ENCODE measurements at places on chromosomes 12 and 14.

- DNase-seq = no peak
These were observed 12.7 kb downstream of the SCYL2 start for GRCh38 chr12:100279607-100280244.

DNA sequence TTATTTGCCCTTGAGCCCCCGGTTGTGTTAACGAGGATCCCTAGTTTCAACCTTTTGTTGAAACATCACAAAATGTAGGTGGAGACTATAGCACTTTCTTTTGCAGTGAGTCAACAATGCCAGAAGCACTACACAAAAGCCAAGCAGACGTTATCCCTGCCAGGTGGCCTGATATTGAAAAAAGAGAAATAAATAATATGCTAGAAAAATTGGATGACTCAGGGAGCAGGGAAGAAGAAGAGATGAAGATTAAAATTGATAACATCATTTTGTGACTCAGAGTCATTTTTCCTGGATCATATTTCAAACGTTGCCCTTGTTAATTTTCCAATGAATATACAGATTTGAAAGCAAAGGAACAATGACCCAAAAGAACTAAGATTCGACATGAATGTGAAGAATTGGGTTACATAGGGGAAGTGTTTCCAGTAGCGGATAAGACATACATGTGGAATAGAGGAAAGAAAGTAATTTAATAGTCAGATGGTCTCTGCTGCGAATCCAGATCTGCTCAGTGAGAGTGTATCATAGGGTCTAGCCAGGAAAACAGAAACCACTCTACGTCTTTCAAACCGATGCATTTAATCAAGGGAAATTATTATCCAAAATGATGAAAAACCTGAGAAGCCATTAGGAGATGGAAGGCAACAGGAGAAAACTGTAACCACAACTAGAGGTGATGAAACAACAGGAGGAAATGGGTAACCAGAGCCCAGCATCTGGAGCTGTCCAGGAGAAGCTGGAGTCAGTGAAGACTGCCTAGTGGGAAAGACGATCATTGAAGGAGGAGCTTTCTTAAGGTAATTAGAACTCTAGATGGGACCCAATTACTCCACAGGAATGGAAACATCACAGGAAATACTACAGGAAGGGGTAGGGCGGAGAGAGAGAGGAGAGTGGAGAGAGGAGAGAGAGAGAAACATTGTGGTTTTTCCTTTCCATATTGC is 57.9 kb downstream of the RERG start:
- DNase-seq = peak; percentile 10

- DNase-seq = no peak
These were observed 17.3 kb upstream of the RFLNA start for GRCh38 chr12:124277394-124278241.

DNA sequence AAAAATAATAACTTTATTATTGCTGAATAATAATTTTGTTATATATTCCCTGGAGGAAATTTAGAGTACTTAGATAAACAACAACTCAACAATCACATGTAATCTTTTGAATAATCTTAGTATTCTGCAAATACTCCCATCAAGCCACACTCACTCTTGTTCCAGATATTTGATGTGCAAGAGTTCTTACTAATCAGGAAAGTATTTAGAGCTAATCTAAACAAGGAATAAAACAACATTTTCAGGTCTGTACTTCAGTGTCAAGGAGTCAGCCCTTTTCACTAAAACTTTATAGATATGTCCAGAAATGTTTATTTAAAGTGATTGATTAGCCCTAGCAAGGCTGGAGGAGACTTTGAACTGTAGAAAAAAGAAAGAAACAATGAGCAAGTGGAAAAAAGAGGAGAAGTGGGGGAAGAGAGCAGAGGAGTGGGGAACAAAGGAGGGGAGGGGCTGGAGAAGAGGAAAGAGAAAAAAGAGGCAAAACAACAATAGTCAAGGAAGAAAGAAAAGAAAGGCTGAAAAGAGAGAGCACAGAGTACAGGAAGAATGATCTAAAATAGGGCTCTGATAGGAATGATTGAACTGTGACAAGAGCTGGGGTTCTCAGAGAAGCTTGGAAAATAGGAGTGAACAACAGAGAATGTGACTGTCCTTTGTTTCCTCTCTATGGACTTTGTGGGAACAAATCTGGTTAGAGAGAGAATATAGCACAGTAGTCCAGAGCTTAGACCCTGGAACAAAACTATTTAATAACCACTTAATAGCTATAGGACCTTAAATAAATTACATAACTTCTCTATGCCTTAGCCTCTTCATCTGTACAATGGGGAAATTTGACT is 238.7 kb downstream of the AKAP6 start:
- peak; percentile 52 for DNase-seq

DNA sequence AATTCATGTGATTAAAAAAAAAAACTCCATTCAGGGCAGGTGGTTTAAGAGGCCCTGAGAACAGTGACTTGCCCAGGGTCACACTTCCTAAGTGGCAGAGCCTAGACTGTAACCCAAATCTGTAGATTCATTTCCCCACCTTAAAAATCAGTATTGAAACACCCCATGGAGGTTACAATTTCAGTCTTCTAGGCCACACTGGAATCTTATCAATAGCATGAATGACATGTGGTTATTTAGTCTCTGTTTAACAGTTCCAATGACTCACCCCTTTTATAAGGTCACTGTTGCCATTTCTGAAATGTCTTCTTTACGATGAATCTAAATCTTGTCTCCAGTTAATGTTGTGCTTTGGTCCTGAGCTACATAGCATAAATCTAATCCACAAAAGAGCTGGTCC is 262.3 kb upstream of the GRIP1 start:
- DNase-seq = no peak

GRCh38 chr12:126963825-126964224 is 1303.1 kb upstream of the TMEM132C start:
- DNase-seq = no peak

DNA sequence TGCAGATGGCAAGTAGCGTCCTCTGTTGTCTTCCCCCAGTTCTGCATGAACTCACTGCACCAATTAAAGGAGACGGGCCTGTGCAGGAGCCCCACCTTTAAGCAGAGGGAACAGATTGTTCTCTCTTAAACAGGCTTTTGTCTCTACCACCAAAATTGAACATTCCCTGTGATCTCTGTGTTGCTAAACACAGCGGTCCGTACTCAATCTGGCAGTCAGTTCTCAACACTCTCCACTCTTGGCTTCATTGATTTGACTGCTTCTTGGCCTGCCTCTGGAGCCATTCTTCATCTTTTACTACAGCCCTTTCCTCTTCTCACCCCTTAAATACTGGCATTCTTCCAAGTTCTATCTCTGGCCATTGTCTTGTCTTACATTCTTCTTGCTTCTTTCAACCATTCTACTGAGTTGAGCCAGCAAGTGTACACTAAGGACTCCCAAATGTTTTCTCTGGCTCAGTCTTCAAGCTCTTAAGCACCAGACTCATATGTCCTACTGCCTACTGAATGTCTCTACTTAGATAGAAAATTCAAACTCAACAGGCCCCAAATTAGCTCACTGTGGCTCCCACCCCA is 8.0 kb upstream of the NT5DC3 start:
- DNase-seq = no peak

GRCh38 chr12:57430931-57431566 is at the start of gene R3HDM2:
Gene R3HDM2 (minus strand): TSS chr12:57431043. CDS start chr12:57310428, 120,615 bp downstream.
- DNase-seq = peak; percentile 96

DNA sequence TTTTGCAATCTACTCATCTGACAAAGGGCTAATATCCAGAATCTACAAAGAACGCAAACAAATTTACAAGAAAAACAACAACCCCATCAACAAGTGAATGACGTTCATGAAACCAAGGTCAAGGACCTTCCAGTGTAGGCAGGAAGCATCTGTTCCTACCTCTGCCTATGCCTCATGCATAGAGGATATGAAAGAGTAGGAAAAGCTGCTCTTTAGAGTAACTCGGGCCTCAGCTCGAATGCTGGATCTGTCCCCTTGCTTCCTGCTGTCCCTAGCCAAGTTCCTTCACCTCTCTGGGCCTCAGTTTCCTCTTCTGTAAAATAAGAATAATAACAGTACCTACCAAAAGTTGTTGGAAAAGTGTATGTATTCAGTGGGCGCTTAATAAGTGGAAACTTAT is 65.0 kb downstream of the FOXN4 start:
- DNase-seq = no peak

GRCh38 chr14:29815016-29815674 is 112.5 kb downstream of the PRKD1 start:
- no peak for DNase-seq

GRCh38 chr14:66645716-66646115 is 137.8 kb downstream of the GPHN start:
- DNase-seq = peak; percentile 16

- no peak for DNase-seq
These were observed 56.2 kb upstream of the RTRAF start for GRCh38 chr14:51933191-51933590.

- DNase-seq = no peak
These were observed 118.9 kb downstream of the PIWIL1 start for GRCh38 chr12:130456375-130457199.

DNA sequence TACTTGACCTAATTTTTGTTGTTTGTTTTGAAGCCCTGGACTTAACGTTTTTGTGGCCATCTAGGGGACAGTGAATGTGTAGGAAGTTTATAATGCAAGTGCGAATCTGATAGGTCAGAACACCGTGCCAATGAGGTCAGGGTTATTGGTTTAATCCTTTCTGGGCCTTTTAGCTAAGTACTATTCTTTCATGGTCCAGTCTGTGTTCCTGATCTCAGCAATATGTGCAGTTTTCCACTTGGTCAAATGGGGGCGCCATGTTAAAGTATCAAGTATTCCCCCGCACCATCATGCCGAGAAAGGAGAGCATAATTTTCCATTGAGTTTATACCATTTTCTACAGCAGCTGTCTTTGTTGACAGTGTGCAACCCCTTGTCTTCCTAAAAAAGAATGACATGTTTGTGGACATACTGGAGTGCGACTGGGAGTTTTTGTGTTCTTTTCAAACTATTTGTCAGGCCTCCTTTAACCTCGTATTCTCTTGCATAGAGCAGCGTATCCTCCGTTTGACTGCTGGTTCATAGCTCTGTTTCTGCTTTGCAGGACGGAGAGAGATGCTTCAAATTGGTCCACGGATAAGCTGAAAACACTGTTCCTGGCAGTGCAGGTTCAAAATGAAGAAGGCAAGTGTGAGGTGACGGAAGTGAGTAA is 1.3 kb downstream of the AHSA1 start:
- peak; percentile 68 for DNase-seq

GRCh38 chr12:107581619-107582015 is 104.0 kb upstream of the PWP1 start:
- no peak for DNase-seq

Measured in fibroblast of skin of right biceps (primary cell).